ENCODE measurements at places on chromosomes 2 and 18.

DNA sequence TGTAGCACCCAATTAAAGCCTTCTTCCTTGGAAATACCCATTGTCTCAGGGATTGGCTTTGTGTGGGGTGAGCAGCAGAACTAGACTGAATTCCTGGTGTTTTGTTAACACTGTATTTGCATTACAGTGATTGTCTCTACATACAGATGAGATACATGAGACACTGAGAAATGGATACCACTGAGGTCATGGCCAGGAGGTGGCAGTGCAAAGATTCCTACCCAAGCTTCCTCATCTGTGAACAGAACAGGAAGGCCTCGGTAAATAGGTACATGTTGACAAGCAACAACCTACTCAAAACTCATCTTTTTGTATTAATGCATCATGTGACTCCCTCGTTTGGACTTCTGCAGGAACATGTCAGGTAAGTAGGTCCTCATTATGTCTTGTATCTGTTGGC, 445.8 kb upstream of the RGPD4 start:
- no peak for DNase-seq

DNA sequence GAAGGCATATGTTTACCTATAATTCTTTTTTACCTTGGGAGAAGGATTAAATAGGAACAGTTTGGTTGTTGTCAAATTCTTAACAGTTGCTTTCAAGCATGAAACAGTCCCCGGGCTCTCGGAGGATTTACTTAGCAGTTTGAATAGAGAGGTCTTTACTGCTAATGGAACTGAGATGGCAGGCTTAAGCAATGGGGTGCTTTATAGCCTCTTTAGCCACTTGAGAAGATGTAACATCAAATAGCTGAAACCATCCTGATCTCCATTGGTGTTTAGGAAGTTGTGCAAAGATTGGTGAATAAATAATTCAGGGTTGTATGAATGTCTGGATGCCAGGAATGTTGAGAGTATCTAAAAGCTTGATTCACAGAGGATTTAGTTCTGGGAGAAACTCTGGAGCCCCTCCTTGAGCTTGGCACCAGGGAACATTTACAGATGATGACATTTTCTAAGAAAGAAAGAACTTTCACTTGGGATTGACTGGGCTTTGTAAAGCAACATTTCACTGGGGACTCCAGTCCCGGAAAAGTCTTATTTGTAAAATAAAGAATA, 51.9 kb downstream of the PTPRM start:
- no peak for DNase-seq

- no peak for DNase-seq
Observed at GRCh38 chr2:12774395-12774727, 57.6 kb downstream of the TRIB2 start.

- no peak for DNase-seq
Observed at GRCh38 chr2:235061656-235062055, 109.8 kb downstream of the SH3BP4 start.

- no peak for DNase-seq
Observed at GRCh38 chr18:10300739-10301138, 153.7 kb upstream of the APCDD1 start.

GRCh38 chr2:68857855-68858456, 13.2 kb downstream of the BMP10 start:
- DNase-seq, result no peak

- DNase-seq, result no peak
Observed at GRCh38 chr2:69477627-69478026, 40.4 kb upstream of the NFU1 start.

DNA sequence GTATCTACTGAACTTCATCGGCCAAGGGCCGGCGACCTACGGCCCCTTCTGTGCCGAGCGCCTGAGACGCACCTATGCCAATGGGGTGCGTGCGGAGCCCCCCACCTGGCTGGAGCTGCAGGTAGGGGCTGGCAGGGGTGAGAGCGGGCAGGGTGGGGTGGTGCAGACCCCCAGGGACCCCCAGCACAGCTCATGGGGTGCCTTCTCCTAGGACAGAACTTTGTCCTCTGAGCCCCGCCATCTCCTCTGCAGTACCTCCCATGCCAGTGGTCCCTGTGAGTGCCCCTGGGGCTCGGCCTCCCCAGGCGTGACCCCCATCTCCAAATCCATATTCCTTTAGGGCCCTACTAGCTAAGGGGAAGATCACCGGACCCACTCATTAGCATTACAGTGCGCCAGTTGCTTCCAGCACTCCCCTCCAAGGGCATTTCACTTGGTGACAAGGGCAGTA, 23.9 kb upstream of the GPR17 start:
- peak; percentile 60 for DNase-seq

DNA sequence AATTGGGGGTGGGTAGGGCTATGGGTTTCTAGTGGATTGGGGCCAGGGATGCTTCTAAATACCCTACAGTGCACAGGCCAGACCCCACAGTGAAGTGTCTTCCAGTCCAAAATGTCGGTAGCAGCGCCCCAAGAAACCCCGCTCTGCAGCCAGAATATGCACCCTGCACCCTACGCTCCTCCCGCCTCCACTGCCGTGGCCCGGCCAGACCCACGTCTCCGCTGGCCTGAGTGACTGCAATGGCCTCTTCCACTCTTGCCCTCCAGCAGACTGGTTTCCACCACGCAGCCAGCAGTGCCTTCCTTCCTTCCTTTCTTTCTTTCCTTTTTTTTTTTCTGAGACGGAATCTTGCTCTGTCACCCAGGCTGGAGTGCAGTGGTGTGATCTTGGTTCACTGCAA, 91.4 kb upstream of the TAF1B start:
- DNase-seq, result no peak

- DNase-seq, result no peak
Observed at GRCh38 chr2:197201874-197202273, 108.7 kb downstream of the ANKRD44 start.

DNA sequence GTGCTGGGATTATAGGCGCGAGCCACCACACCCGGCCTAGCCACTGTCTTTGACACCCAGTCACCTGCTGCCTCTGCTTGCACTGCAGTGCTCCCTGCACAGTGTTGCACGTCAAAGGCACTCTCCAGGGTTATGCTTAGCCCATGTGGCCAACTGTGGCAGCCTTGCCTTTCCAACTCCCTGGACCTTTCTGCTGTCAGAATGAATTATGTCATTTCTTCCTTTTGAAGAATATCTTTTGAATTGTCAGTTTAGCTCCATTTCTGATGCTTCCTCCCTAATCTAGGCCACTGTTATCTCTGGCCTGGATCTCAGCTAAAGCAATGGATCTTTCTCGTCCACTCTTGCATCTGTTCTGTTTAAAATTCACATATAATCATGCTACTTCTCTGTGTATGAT, 29.3 kb upstream of the LRRTM1 start:
- no peak for DNase-seq

- DNase-seq, result no peak
Observed at GRCh38 chr18:12819841-12820240, 64.2 kb downstream of the PTPN2 start.

- peak; percentile 69 for DNase-seq
Observed at GRCh38 chr2:219285894-219286425, 6.8 kb downstream of the DNAJB2 start.

GRCh38 chr2:25197336-25198208, 29.2 kb upstream of the POMC start:
- DNase-seq, result no peak

GRCh38 chr2:165044505-165045303, 89.4 kb upstream of the SLC38A11 start:
- no peak for DNase-seq

- peak; percentile 73 for DNase-seq
Observed at GRCh38 chr18:79484661-79485621, 89.2 kb downstream of the NFATC1 start.

GRCh38 chr2:232492236-232492848, 4.7 kb upstream of the ECEL1 start:
- no peak for DNase-seq

- peak; percentile 63 for DNase-seq
Observed at GRCh38 chr2:70891572-70892357, 43.9 kb upstream of the ATP6V1B1 start.

- DNase-seq, result no peak
Observed at GRCh38 chr2:207083361-207084110, 82.2 kb downstream of the KLF7 start.

DNA sequence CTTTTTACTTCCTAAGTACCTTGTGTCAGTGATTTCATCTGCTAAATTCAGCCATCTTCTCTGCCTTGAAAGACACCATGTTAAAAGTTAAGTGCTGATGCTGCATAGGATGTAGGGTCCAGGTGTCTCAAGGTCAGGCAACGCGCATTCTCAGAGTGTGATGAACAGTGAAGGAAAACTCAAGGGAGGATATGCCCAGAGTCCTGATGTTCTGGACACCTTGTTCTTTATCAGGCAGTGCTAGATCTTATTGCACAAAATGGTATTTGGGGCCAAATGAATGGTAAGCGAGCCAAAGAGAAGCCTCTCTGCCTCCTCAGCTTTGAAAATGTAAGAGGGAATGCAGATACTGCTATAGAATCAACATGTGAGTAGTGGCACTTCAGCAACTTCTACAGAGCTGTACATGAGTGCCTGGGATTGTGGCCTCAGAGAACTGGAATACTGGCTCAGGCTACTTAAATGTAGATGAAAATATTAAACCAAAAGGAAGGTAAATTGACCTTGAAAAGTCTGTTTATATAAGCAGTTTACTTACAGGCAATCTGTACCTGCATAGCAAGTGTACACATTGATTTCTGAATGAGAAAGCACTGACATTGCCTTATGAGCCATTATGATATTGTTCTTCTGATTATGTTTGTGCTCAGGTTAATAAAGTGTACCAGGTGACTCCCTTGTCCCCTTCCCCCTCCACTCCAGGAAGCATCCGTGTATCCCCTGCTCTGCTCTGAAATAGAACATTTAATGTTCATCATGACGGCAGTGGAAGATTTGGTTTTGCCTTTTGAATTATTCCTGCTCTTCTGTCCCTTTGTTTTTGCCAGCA, 86.7 kb upstream of the RANBP2 start:
- DNase-seq, result no peak

- no peak for DNase-seq
Observed at GRCh38 chr2:200431996-200432705, 77.7 kb downstream of the KCTD18 start.

DNA sequence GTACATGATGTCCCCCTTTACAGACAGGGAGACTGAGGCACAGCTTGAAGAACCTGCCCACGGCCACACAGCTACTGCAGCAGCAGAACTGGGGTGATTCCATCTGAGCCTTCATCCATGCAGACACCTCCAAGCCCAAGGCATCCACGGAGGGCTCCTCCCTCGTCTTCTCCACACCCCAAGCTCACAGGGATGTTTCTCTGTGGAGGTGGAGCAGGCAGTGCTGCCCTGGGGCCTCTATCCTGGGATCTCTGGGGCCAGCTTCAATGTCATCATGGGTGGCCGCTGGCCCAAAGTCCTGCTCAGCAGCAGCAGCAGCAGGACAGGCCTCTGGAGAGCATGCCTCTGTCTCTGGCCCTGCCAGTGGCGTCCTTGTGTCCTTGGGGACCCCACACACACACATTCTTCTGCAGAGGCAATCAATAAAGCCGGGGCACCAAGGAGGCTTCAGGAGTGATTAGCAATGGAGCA, 31.2 kb downstream of the ADI1 start:
- DNase-seq, result peak; percentile 63

- no peak for DNase-seq
Observed at GRCh38 chr2:42040643-42041278, 7.1 kb upstream of the PKDCC start.

DNA sequence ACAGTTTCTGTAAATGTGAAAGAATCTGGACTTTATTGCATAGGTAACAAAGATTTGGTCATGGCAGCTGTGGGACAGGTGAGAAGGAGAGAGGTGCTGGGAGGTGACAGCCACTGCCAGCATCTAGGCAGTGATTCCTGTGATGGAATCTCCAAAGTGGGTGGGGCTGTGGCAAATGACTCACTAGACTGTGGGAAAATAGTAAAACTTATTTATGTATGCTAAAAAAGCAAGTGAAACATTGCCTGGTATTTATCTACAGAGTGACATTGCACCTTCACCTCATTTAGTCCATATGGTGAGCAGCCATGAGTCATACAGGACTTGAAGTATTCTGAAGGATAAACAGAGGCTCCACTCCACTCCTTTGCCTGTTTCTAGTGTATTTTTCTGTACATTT, 145.3 kb upstream of the MEX3C start:
- DNase-seq, result no peak

GRCh38 chr2:168217920-168218319, 29.5 kb downstream of the STK39 start:
- no peak for DNase-seq

GRCh38 chr2:79179036-79179435, 19.5 kb upstream of the REG3A start:
- DNase-seq, result no peak

DNA sequence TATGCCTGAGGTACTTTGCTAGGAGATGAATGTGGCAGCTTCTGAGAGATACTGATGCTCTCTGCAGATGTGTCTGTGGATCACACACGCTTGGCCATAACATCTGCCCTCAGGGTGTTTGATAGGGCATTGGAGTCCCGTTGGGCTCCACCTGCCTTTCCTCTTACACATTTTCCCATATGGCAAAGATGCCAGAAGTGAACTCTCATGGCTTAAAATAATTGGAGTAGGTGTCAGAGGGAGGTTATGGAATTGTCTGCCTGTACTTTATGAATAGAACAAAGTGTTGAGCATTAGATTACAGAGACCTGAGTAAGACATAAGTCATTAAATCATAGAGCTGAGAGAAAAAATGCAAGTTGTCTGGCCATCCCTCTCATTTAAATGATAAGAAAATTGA, 75.3 kb upstream of the PNPT1 start:
- no peak for DNase-seq

GRCh38 chr2:216884347-216884746, 24.5 kb upstream of the TNP1 start:
- DNase-seq, result no peak

GRCh38 chr2:157971702-157972101, 95.6 kb upstream of the ACVR1 start:
- no peak for DNase-seq

- DNase-seq, result no peak
Observed at GRCh38 chr2:41922177-41922576, 125.6 kb upstream of the PKDCC start.

DNA sequence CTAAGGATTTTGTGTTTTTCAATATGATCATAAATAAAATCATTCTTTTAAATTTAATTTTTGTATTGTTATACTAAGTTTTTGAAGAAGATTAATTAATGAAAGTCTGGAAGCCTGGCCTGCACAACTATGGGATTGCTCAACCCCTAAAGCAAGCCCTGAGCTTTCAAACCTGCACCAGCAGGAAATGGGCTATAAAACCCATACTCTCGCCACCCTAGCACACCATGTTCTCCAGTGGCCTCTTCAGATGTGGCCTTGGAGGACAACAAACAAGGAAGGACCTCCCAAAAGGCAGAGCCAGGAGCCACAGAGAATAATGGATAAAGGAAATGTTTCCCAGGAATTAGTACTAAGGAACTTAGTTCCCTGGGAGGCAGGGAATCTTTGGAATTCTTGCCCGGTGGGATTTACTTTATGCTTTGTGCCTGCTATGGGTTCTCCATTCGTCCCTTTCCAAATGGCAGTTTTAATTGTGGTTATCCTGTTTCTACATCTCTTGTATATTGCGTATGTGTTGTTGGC, 212.5 kb downstream of the ZFP36L2 start:
- DNase-seq, result peak; percentile 24

- no peak for DNase-seq
Observed at GRCh38 chr2:121185571-121186074, 99.4 kb downstream of the TFCP2L1 start.
